ENCODE measurements at places on chromosomes 1 and 21.

- no peak for DNase-seq
Observed at GRCh38 chr1:114927401-114927800, 72.7 kb downstream of the SYCP1 start.

- no peak for DNase-seq
Observed at GRCh38 chr1:195113471-195113870, 1494.8 kb downstream of the KCNT2 start.

GRCh38 chr1:51266791-51267190, 30.7 kb downstream of the RNF11 start:
- DNase-seq: no peak

DNA sequence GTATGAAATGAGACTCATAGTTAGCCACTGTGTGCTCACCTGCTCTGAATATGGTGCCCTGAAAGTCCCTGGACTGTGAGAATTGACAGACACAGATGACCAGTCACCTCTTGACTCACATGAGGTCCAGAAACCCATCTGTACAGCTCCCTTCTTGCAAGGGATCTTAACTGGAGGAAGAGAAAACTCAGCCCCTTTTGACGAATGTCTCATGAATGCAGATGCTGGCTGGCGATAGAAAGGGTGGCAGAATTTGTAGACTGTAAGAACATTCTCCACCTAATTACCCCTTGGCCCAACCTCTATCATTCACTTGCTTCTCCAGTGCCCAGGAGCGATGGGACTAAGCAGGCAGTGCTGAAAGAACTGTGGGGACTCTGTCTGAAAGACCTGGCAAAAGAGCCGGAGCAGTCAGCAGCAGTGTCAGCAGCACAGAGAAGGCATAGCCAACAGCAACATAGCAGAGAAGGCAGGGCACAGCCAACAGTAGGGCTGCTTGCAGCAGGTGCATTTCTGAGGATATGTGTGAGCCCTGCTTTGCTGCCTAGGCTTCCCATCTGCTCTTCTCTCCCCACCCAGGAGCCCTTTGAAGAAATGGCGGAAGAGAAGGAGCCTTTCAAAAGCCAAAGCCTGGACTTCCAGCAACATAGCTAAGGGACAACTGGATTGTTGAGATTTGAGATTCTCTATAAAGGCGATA, 25.8 kb upstream of the IFNGR2 start:
- no peak for DNase-seq

GRCh38 chr1:106751002-106751401, 305.5 kb upstream of the PRMT6 start:
- no peak for DNase-seq

All from spleen (tissue), 13 donors.